ENCODE measurements at places on chromosomes 2 and 18.

DNA sequence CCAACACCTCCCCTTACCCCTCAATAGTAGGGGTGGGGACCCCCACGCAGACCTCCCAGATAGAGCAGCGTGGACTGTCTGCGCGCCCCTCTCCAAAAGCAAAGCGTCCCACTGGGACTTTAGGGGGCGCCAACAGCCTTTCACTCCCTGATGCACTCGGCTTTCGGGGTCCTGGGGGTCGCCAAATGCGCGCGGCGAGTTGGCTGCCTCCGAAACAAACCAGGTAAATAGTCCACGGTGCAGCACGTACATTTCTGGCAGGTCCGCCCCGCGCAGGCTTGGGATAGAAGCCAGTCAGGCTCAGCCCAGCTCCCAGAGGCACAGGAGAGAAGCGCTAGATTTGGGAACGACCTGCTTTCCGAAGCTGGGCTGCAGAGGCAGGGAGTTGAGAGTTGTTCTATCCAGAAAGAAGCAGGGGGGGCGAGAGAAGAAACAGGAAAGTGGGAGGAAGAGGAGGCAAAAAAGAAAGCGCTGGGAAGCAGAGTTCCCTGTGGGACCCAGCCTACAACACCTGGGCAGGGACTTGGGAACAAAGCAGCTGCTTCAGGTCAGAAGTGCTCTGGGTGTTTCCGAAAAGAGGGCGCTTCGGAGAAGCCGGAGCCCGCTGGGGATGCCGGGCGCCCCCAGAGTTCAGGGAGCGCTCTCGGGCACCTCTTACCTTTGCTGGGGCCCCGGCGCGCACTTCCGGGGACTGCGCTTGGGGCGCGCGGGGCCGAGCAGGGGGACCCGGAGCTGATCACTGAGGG lies 544 bp downstream of the EVA1A start:
- peak; percentile 68 for DNase-seq

- DNase-seq: no peak
These were observed 49.8 kb downstream of the MSH2 start for GRCh38 chr2:47452761-47453160.

- no peak for DNase-seq
These were observed 87.0 kb upstream of the GATA6 start for GRCh38 chr18:22082408-22082807.

DNA sequence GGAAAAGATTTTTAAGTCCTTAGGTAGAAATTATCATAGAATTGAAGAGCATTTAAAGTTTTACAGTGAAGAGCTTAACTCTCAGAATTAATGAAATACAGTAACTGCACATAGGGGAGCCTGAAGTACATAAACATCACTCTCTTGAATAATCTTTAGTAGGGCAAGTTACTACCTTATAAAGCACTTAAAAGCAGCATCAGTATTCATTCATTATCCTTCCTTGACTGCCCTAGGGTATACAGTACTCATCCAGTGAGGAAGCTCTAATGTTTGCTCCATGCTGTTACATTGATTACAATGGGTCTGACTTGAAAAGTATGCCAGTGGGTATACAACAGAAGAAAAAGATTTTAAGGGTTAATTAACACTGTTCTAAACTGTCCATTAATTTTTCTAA lies 66.5 kb downstream of the ATF2 start:
- DNase-seq: no peak

- no peak for DNase-seq
These were observed 42.0 kb upstream of the CCDC150 start for GRCh38 chr2:196597531-196597930.

- DNase-seq: no peak
These were observed 17.4 kb upstream of the COL6A3 start for GRCh38 chr2:237431372-237431771.

- DNase-seq: no peak
These were observed 210.9 kb upstream of the PKDCC start for GRCh38 chr2:41836948-41837347.

DNA sequence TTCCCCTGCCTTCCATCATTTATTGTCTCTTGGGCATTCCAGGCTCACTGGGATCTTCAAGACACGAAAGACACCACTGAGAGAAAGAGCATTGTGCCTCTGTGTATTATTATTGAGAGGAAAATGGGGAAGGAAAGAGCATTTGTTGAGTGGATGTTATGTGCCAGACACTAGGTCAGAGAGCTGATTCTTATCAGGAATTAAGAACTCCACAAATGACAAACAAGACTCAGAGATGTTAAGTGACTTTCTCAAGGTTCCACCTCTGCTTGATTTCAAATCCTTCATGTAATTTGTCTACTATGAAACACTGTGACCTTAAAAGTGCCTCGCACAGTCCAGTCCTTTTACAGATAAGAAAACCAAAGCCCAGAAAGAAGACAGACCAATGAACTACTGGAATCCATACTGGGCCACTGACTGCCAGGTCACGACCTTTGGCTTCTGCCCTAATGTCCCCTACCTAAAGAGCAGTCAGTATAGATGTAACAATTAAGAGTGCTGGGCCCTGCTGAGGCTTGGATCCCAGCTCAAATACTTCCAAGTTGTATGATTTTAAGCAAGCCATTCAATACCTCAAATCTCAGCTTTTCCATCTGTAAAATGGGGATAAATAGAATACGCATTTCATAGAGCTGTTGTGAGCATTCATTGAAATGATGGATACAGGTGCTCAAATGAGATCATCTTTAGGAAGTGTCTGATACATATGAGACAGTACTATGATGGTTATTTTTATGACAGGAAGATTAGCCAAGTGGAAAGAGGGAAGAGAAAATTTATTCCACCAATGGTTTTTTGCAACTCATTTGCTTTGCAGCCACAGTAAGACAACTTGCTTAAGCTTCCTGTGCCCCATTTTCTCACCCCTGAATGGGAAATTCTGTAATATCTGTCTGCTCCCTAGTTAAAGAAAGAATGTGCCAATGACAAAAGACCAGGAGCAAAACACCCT lies 10.9 kb downstream of the KLF7 start:
- no peak for DNase-seq

GRCh38 chr2:85421260-85422071 lies 3.0 kb downstream of the SH2D6 start:
- no peak for DNase-seq

DNA sequence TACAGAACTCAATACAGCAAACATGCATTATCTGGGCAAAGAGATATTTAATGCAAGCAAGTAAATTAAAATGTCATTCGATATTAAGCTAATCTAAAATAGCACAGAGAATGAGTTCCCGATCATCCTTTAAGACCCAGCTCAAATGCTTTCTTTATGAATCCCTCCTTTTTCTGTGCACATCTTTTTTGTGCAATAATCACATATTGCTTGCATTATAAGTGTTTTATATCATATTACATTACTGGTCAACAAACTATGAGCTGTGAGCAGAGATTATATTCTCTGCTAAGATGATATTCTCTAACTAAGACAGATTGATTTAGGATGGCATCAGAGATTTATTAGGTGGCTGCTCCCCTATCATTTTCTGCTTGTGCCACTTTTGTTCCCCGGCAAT lies 146.1 kb downstream of the ERBB4 start:
- DNase-seq: no peak

DNA sequence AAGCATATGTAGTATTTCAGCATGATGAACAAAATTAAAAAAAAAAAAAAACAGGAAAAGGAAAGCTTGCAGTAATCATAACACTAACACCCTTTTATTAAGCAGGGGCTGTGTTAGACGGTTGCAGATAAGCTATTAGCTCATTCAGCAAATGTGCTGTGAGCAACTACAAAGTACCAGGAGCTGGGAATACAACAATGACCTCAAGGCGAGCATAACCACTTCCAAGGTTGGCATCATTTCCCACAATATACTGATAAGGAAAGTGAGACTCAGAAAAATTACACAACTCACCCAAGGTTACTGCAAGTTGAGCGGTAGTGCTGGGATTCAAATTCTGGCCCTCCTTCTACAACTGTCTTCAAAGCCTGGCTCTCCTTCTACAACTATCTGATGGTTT lies 38.2 kb upstream of the ACTR3 start:
- DNase-seq: no peak

DNA sequence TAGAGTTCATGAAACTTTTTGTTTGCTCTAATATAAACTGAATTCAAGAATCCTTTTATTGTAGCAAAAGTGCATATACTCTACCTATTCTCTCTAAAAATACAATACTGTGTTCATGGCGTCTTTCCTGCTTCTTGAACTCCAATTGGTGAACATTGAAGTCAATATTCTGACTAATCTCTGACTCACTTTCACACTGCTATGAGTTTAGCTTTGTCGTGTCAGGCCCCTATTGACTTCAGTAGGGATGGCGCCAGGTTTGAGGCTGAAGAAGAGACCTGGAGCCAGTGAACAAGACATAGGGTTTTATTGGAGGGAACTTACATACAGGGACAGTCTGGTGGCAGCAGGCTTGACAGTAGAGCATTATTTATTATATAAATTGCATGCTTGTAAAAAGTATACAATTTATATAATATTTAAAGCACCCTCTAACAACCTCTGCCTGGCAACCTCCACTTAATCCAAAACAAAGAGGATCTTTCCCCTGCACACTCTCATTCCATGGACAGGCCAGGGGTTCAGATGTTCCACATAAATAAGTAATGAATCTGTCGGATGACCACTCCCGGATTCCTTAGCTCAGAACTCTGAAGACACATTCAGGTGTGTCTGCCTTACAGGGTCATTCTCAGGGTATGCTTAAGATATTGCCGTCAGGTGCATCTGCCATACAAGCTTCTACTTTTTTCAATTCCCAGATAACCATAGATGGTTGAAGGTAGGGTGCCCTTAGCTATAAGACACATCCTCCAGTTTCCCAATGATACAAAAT lies 141.0 kb downstream of the CERS6 start:
- DNase-seq: no peak

DNA sequence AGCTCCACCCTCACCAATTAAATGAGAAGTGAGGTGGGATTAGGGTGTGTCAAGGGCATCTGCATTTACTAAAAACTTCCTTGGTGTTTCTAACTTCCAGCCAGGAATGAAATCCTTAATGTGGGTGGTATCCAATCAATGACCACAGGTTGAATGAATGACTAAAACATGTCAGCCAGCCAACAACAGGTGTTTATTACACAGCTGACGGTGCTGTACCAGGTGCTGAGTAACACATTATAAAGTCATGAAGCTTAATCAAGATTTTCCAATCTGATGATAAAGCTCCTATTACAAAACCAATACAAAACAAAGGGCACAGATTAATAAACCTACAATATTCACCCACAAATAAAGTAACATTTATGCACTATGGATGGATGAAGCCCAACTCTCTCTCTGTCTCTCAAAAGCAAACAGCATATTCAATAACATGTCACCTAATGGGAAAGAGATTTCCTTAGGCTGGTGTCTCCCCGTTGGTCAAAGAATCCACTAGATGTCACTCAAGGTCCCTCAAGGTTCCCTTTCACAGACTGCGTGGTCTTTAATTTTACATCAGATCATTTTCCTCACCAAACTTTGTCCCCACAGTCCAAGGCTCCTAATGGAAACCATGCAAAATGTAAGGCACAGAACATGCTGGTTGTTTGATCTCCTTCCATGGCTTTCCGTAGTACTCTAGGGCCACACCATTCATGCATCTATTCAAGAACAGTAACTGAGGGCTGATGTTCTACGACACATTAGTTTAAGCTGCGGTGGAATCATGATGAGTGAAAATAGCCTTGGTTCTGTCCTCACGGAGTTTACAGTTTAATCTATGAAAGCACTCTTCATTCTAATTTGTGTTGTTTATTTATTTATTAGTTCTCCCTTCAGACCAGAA lies 6.4 kb upstream of the PTPN4 start:
- no peak for DNase-seq

GRCh38 chr2:95372845-95373244 lies 29.7 kb upstream of the FAHD2A start:
- no peak for DNase-seq

GRCh38 chr2:40372283-40372985 lies 79.5 kb downstream of the SLC8A1 start:
- DNase-seq: no peak

- DNase-seq: no peak
These were observed 17.5 kb downstream of the GPR35 start for GRCh38 chr2:240642806-240643092.

DNA sequence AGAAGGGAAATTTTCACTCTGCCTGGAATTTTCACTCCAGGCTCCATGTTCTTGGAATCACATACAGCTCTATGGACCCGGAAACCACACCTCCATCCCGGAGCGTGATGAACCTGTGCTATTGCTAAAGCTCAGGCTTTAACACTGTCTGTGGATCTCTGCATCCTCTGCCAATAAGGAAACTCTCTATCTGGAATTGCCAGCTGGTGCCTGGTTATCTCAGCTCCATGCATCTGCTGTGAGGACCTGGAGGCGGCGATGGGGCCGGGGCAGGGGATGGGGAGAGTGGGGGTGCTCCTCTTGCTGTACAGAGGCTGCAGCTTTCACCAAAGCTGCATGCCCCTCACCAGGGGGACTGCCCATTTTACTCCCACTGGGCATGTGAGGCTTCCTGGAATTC lies 754.0 kb upstream of the SOX11 start:
- DNase-seq: no peak

DNA sequence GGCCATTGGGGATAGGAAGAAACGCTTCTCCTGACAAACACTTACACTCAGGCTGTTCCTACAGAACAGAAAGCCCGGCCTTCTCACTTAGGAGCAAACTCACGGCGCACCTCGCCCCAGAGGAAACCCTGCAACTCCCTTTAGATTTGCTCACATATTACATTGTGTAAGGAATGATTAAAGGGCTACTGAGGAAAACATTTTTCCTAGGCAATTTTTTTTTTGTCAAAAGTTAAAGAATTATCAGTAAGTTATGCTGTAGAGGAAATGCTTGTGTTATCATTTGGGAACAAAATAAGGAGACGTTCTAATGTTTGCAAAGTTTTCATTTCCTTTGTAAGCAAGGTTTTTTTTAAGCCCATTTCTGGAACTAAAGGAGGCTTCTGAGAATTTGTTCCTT lies 264.1 kb downstream of the HDAC4 start:
- DNase-seq: no peak

DNA sequence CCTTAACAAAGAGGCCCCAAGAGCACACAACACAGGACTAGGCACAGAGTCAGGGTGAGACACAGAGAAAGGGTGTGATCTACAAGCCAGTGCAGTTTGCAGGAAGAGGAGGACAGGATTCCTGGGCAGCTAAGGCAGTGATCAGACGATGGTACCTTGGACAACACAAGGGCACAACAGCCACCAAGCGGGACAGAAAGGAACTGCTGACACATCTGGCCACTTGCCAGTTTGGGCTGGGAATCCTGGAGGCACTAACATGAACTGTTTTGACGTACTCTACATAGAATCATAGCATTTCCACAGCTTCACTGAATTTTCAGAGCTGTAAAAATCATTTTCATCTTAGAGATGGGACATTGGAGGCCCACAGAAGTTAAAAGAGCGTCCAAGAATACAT lies 221.5 kb upstream of the SLC35G4 start:
- DNase-seq: no peak

DNA sequence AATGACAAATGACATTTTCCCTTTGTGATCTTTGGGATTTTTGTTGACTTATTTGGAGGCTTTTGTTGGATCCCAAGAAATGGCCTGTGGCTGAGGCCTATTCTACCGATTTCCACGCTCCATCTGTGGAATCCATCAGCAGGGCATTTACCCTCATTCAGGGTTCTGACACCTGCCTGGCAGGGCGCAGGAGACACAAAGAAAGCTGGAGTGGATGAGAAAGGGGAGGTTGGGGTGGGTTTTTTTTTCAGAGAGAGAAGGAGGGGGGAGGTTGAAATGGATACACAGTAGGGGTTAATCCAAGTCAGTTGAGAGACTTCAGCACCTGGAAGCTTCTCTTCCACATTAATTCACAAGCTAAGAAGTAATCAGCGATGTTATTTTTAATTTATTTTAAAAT lies 59.7 kb downstream of the PAX3 start:
- DNase-seq: no peak

- peak; percentile 53 for DNase-seq
These were observed 787 bp downstream of the SOCS6 start for GRCh38 chr18:70289351-70290312.

- no peak for DNase-seq
These were observed 1356.5 kb upstream of the LRRTM1 start for GRCh38 chr2:81661081-81661480.
